AG10803 (cell line): ENCODE measurements at places on chromosomes 5 and 9.
A peak's percentile ranks its signal among the peaks of the same experiment; 100 is the strongest.

- peak; percentile 87 for DNase-seq
Observed at GRCh38 chr9:83322438-83322837, 215.8 kb downstream of the FRMD3 start.

GRCh38 chr5:139383275-139383992 lies at the start of gene SLC23A1:
SLC23A1 (minus strand) TSS chr5:139383297; CDS start chr5:139383253, 44 bp downstream.
- DNase-seq: peak; percentile 46

GRCh38 chr9:116377179-116377798 lies 223.7 kb downstream of the PAPPA start:
- peak; percentile 58 for DNase-seq

- DNase-seq: no peak
Observed at GRCh38 chr5:24899180-24899579, 254.4 kb upstream of the CDH10 start.

DNA sequence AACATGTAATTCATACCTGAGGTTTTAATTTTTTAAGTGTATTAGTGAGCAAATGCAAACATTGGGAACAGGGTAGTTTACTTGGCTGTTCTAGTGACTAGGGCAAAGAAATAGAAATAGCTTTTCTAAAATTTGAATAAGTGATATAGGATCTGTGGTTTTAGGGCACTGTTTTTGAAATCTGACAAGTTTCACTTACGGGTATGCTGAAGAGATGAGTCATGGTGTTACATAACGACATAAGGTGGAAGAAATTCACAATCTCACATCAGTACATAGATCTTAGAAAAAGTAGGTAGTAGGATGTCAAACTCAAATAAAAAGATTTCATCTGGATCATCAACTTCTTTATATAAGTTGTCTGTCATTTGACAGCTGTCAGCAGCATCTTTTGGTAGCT lies 772.3 kb downstream of the MAT2B start:
- DNase-seq: no peak

DNA sequence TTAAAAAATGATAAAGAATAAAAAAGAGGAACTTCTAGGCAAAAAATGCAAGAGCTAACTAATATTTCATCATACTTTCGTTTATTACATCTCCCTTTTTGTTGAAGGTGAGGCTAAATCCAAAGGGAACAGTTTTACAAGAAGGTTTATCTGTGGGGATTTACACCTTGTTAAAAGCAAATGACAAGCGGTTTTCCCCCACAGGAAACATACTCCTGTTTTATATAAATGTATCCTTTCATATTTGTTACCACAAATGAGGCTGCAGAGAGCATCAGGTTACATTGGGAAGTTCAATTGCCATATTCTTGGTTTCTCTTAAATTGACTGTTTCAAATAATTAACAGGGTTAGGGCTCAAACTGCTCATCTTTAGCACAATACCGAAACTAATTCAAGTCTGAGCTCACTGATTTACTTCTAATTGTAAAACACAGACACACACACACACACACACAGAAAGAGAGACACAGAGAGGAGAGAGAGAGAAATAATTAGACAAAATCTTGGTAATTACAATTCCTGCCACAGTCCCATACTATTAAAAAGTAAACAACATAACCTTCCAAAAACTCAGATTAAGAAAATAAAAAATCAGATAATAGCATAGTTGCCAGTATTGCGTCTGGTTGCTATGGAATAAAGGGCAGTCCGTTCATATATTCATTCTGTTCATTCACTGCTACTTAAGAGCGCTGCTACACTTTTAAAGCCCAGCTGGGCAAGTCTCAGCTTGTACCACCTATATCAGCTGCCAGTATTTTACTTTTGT lies 17.1 kb downstream of the RFX3 start:
- no peak for DNase-seq

GRCh38 chr5:155616779-155617392 lies 603.3 kb downstream of the KIF4B start:
- DNase-seq: peak; percentile 16

GRCh38 chr9:70034271-70034711 lies 9.4 kb upstream of the MAMDC2 start:
- DNase-seq: no peak

GRCh38 chr5:65203746-65204145 lies 278.0 kb downstream of the ADAMTS6 start:
- peak; percentile 94 for DNase-seq

DNA sequence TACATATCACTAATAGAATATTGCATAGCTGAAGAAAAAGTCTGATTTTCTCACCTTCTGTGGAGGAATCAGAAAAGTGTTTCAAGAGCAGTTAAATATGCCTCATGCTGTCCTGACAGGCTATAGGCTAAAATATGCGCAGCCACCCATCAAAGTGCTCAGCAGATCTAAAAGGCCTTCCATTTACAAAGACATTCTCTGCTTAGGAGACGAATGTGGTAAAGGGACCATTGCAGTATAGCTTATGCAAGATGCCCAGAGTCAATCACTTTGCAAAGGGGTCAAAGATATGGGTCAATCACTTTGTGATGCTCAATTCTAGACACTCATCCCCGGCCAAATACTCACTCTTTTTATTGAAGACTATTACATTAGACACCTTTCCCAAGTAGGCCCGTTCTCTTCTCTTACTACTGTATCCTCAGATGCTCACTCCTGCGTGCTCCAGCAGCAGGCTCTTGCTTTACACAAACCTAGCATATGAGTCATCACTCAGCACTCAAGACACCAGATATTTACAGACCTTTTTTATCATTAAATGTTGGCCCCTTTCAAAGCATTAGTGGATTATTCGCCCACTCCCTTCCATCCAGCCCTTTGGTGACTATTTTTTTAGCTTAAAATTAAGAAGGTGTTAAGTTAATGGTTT lies 568.2 kb upstream of the CDH18 start:
- DNase-seq: no peak

- DNase-seq: no peak
Observed at GRCh38 chr5:151625285-151625684, 34.2 kb upstream of the FAT2 start.

DNA sequence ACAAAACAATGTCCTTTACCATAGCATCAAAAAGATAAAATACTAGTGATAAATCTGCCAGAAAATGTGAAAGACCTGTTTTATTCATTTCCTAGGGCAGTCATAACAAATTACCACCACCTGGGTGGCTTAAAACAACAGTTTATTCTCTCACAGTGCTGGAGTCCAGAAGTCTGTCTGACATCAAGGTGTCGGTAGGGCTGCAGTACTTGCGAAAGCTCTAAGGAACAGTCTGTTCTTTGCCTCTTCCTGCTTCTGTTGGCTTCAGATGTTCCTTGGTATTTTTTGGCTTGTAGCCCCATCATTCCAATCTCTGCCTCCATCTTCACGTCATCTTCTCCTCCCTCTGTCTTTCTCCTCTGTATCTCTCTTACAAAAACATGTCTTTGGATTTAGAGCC lies 51.0 kb downstream of the PTPDC1 start:
- DNase-seq: peak; percentile 92

DNA sequence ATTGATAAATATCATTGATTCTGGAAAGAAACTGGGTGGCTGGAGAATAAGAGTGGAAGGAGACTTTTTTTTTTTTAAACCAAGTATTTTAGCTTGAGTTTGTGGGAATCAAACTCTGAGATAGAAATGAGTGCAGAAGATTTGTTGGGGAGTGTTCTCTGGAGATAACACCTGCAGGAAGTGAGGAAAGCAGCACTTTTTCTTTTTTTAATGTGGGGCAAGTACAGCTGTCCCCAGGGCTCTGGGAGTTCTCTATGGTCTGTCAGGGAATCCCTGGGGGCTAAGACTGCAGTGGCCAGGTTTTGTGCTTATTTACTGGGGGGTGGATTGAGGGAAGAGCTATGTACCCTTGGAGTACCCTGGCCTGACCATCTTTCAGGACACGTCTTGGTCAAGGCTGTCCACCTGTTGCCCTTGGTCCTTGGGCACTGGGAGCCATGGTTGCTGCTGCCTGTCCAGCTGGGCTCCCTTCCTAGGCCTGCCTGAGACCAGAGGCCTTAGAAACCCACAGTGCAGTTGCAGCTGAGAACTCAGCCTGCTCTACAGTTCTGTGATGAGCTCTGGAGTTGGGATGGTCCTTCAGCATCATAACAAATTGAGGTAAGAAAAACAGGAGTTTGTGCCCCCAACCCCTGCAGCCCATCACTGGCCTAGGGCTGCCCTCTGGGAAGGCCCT lies 85.8 kb downstream of the PHAX start:
- no peak for DNase-seq

DNA sequence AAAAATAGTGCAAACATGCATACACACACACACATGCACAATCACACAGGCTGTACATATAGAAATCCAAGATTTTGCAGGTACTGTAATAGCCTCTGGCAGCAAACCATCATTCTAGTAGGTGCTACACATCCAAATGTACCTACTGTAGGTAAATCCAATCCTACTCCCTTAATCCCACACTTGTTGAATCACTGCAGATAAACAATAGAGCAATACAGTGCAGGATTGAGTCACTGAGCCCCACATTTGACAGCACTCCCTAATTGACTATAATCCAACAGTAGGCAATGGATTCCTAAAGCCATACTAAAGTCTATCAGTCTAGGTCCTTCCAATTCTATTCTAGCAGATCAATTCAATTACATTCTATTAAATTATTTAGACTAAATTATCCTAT lies 1640.5 kb upstream of the CDH9 start:
- no peak for DNase-seq

- DNase-seq: no peak
Observed at GRCh38 chr5:132260051-132260450, 2.6 kb downstream of the PDLIM4 start.

DNA sequence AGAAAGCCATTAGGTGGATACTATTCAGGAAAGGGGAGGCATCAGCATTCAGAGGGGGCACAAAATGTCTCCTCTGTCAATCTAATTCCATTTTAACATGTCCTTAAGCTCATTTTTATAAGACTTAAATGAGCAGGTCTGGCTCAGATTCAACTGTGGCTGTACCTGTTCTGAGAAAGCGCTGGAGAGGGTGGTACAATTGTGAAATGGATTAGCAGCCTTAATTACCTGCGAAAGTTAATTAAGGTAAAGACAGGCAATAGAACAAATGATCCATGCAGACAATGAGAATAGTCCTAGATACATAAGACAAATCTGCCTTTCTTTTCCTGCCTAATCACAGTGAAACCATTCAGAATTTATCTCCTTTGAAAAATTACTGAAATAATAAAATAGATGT lies 96.2 kb downstream of the TAF11L14 start:
- no peak for DNase-seq
